ENCODE measurements at places on chromosomes 3 and 15.

GRCh38 chr3:172702256-172702655 lies 8.6 kb downstream of the NCEH1 start:
- DNase-seq: no peak

DNA sequence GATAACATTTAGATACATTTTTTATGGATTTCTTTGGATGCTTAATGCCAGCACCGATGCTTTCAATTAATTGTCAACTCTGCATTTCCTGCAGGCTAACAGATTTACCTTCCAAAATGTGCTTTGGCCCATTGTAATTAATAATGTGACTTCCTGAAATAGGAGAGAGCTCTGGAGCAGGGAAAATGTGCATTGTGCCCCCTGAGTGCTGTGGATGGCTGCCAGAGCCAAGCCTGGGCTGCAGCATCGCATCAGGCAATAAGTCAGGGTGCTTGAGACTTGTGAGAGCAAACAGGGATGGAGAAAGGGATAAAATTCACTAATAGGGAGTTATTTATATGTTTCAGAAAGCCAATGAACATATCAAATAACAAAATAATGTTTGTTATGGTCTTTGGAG lies 133.8 kb downstream of the MOBP start:
- no peak for DNase-seq

DNA sequence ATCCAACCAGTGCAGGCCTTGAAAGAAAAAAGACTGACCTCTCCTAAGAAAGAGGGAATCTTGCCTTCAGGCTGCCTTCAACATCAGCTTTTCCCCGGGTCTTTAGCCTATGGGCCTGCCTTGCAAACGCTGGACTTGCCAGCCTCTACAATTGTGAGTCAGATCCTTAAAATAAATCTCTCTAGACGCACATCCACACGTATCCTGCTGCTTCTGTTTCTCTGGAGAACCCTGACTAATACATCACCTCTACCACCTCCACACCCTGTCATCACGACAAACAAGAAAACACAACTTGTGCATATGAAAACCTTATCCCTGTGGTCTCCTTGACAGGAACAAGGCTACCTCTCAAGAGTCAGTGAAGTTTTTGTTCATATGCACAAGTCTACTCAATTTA lies 11.8 kb downstream of the CYFIP1 start:
- DNase-seq: no peak

DNA sequence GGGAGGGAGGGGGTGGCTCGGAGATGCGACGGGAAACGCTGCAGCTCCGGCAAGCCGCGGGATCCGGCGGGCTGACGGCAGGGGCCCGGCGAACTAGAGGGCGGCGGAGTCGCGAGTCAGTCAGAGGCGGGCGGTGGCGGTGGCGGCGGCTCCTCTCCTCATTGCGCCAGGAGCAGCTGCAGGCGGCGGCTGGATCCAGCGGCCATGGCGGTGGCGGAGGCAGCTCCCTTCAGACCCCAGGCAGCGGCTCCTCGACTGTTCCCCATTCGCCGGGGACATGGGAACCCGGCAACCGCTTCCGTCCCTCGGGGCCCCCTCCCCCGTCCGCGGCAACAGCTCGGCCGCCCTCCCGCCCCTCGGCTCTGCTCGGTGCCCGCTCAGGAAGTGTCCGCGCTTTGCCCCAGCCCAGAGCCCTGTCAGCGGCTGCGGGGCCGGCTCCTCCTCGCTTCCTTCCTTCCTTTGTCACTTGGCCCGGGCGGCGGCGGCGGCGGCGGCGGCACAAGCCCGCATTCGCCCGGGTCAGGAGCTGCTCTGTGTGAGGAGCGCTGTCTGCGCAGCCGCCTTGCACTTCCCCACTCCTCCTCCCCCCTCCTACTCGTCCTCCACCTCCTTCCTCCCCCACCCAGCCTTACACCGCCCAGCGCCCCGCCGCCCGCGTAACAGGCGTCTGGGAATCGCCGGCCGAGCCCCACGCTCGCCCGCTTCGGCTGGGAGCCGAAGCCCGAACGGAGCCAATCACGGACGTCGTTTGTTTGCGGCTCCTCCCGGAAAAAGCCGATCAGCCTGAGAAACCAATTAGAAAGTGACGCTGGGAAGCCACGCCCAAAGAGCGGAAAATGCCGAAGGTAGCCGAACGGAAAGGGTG lies at the start of gene GSK3B:
Gene GSK3B, minus strand, starts transcription at position 537 of the 865 bp plus-strand sequence. CDS start 1,013 bp downstream, outside the sequence.
- peak; percentile 95 for DNase-seq

DNA sequence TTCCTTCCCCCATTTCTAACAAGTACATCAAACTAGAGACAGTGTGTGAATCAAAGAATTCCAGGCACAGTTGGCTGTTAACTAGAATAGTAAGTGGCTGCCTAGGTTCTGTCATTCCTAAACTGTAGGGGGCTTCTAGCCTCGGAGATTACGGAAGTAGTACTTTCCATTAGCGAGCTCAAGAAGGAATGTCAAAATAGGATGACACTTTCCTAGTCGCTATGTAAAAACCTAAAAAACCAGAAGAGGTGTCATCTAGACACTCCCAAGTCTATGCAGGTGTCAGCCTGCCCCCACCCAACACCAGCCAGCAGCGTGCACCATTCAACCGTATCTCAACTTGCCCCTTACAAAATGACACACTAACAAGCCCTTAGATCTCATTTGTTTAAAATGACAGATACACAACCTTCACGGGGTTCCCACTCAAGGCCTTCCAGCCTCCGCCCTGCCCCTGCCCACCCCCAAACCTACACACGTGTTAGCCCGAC lies 874 bp downstream of the INO80 start:
- DNase-seq: no peak
